AG08396 (cell line): ENCODE measurements at places on chromosomes 7 and 10.

DNA sequence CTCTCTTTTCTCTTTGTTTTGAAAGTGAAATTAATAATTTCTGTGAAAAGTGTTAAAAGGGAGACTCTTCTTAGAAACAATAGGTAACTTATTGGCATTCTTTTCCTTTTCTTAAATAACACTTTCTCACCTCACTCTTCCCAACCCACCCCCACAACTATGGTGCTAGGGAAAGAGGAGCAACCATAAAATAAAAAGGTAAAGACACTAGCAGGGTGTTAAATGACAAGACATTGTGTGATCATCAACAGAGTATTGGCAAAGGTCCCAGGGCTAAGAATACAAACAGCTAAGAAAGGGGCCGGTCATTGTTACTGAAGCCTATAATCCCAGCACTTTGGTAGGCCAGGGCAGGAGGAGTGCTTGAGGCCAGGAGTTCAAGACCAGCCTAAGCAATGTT is 183.7 kb downstream of the NEBL start:
- DNase-seq = no peak

GRCh38 chr7:99667179-99667578 is 12.6 kb downstream of the CYP3A5 start:
- DNase-seq = no peak

- no peak for DNase-seq
Measured at GRCh38 chr10:118621304-118621942, 26.0 kb upstream of the PRLHR start.

- DNase-seq = no peak
Measured at GRCh38 chr10:154348-154747, 19.1 kb downstream of the ZMYND11 start.

DNA sequence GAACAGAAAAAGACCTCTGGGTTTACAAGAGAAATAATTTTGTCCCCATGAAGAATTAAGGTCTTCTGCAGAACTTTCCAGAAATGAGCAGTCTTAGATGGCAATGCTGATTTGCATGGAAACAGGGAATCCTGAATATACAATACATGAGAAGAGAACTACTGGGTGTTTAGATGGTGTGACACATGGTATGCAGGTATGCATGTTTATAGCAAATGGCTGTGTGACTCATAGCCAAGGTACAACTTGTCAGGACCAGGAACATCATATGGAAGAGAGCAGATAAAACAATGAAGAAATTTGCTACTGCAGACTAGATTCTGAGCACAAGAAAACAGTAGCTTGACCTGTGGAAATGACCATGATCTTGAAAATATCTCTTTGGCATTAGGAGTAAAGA is 907.8 kb downstream of the GATA3 start:
- DNase-seq = no peak

GRCh38 chr7:150797661-150798060 is 2.5 kb downstream of the TMEM176B start:
- DNase-seq = no peak

- no peak for DNase-seq
Measured at GRCh38 chr10:34769899-34770298, 45.2 kb downstream of the PARD3 start.

- DNase-seq = no peak
Measured at GRCh38 chr7:132592936-132593335, 16.7 kb upstream of the PLXNA4 start.

GRCh38 chr7:30660331-30661255 is 21.7 kb downstream of the CRHR2 start:
- no peak for DNase-seq

DNA sequence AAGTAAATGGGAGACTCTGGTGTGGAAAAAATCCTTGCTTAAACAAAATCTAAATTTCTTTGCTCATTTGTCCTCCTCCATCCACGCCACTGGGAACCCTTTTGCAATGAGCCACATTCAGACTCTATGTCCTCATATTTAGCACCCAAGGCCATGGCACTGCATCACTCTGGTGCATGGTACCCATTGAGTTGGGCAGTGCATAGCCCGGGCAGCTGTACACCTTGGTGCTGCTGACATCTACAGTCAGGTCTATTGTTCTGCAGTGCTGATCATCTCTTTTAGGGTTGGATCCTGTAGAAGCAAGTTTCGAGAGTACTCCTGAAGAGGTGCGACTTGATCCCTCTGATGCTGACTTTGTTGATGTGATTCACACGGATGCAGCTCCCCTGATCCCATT is 6.8 kb downstream of the PNLIPRP1 start:
- no peak for DNase-seq

- no peak for DNase-seq
Measured at GRCh38 chr7:33075818-33076518, 13.4 kb upstream of the NT5C3A start.

DNA sequence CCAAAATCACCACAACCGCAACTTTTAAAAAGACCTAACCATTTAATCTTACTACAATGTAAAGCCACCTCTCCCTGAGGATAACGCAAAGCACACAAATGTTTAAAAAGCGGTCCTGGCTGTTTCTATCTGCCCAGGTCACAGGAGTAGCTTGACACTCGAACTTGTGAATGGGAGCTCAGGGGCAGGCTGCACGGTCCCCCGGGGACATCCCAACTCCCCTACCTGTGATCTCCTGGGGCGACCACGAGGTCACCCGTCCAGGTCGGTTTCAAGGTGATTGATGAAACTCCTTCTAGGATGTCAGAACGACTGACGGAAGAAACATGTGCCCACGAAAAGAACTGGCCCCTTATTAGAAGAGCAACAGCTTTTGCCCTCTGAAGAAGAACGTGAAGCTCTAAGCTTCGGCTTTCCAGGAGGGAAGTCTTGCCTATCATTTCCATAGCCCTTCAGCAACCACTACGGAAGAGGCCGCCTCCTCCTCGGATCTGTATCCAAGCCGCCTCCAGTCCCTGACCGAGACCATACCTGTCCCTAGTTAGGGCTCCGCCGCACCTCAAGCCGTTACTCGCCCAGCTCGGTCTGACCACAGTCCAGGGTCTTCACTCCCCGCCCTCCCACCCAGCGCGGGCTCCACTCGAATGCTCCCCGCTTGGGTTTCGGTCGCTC is 459 bp downstream of the CYCS start:
- no peak for DNase-seq

- no peak for DNase-seq
Measured at GRCh38 chr7:1650363-1651030, 19.6 kb upstream of the ELFN1 start.
